ENCODE measurements at places on chromosomes 13 and 19.

- no peak for DNase-seq
Measured at GRCh38 chr13:20125783-20126165, 35.1 kb downstream of the GJA3 start.

DNA sequence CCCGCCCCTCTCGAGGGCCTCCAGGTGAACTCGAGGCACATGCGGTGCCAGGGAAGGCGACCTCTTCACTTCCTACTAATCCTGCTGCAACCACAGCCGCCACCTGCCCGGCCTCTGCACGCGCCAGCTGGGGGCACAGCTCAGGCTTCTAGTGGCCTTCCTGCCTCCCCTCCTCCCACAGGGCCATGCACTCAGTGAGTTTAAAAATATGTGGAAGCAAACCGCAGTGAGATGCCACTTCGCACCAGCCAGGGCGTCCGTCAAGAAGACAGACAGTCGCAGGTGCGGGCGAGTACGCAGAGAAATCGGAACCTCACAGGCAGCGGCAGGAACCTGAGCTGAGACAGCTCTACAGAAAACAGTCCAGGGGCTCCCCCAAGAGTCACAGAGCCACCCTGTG lies 10.4 kb downstream of the LMNB2 start:
- DNase-seq = no peak

GRCh38 chr13:53783471-53783870 lies 754.9 kb downstream of the OLFM4 start:
- no peak for DNase-seq

DNA sequence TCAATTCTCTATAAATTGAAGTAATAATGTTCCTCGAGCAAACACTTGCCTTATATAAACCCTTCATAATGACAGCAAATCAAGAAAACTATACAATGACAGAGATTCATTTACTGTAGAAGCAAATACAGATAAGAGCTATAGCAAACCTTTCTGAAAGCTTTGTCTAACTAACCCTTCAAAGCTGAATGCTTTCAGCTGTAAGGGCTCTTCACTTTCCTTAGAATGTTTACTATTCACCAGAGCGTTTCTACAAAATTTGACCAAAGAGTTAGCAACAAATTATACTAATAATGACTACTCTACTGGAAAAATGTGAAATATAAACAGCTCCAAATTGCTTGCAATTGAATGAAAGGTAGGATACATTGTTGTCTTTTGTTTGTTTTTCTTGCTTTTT lies 218.1 kb downstream of the SLITRK5 start:
- DNase-seq = no peak

DNA sequence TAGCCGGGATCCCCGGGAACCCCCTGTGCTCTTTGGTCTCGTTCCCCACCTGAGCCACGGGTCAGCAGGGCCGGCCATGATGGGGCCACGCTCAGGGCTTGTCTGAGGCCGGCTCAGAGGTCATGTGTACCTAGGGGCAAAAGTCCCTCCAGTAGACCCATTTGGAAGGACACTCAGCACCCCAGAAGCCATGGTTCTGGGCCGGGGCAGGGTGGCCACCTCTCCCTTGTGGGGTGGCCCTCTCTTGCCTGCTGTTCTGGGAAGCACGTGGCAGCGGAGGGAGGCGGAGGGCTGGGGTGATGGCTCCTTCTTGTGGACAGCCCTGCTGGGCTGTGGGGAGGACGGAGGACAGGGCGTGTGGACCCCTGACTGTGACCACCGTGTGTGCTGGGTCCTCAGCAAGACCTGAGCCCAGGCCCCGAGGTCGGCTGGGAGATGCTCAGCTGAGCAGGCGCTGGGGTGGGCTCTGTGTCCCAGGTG lies 6.4 kb upstream of the PEAK3 start:
- no peak for DNase-seq

DNA sequence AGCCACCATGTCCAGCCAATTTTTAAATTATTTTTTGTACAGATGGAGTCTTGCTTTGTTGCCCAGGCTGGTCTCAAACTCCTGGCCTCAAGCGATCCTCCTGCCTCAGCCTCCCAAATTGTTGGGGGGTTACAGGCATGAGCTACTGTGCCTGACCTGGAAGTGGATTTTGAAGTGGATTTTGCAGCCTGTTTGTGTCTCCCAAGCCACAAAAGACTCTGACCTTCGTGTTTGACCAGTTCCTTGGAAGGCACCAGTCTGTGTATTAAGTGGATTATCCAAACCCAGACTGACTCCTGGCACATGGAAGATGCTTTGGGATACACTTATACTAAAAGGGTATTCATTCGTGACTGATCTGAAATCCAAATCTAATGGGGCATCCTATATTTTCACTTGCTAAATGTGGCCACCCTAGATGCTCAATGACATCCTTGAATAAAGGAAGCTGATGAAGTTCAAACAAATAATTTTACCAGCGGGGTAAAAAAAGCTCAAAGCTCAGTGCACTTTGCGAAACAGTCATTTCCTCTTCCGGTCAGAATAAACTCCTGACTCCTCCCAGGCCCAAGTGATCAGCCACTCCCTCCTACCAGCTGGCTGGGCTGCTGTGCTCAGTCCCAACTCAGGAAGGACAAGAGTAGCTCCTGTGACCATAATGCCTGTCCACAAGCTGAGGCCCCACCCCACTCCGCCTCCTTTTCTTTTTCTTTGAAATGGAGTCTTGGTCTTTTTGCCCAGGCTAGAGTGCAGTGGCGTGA lies 32.6 kb upstream of the GATAD2A start:
- no peak for DNase-seq

DNA sequence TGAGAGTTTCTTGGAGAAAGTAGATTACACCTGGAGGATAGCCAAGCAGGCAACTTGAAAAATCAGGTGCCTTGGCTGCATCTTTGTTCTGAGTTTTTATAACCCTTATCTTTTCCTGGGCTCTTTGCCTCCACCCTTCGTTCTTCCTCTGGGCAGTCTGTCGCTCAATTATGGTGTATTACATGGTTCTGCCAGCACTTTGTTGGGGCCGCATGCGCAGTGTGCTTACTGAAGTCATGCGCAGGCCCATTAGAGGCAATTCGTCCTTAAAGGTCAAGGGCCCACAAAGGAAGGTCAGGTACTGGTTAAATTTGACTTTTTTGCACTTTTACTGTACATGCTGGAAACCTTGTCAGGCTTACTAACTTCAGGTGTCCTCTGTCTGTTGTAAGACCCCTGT lies 761.9 kb upstream of the SLITRK5 start:
- DNase-seq = no peak

DNA sequence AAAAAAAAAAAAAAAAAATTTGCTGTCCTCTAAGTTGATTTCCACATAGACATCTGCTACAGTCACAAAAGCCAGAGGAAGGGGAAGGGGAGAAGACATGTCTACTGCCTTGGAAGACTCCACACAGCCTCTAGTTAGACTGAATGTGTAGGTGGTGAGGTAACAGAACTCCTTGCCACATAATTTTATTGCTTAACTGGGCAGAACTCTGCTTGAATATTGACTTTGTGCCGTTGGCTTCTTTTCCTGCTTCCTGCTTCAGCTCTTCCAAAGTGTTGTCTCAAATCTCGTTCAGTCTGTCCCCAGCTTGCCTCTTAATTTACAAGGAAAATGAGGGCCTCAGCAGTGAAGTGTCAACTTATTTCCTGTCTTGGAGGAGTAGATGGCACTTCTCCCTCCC lies 37.1 kb downstream of the ESD start:
- no peak for DNase-seq

- no peak for DNase-seq
Measured at GRCh38 chr19:57978586-57979289, 4.4 kb upstream of the C19orf18 start.

GRCh38 chr19:7705387-7706187 lies 3.7 kb upstream of the FCER2 start:
- peak; percentile 60 for DNase-seq

DNA sequence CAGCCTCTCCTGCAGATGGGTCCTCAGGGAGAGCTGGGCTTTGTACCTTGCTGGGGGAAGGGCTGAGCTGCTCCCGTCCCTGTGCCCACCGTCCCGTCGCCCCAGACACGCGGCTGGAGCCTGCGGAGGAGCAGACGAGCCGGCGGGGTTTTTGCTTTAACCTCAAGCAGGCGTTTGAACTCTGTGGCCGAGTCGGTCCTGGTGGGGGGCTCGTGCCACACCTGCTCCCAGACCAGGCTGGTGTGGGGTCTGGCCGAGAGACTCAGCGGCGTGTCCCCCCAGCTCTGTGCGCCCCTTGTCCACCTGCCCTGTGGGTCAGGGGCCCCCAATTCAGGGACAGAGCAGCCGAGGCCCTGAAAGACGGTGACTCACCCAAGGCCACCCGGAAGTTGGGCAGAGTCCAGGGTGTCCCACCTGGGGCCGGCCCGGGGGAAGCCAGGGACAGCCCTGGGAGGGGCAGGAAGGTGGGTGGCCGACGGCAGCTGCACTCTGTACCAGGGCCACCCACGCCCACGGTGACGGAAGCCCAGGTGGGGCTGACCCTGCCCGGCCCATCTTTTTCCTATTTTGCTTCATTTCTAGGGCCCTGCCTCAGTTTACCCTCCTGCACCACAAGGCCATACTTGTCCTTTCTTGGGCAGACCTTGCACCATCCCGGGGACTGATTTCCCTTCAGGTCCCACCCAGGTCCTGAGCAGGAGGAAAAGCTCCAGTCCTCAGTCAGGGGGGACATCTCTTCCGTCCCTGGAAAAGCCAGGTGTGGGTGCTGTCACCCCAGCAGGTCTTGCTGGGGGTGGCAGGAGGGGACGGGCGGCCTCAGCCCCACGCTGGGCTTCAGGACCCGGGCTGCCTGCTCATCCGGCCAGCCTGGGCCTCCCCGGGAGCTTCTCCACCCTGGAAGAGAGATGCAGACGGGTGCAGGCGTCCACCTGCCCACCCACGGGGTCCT lies 5.3 kb downstream of the EFNA2 start:
- no peak for DNase-seq

- DNase-seq = no peak
Measured at GRCh38 chr13:43546251-43546650, 240.5 kb downstream of the ENOX1 start.

DNA sequence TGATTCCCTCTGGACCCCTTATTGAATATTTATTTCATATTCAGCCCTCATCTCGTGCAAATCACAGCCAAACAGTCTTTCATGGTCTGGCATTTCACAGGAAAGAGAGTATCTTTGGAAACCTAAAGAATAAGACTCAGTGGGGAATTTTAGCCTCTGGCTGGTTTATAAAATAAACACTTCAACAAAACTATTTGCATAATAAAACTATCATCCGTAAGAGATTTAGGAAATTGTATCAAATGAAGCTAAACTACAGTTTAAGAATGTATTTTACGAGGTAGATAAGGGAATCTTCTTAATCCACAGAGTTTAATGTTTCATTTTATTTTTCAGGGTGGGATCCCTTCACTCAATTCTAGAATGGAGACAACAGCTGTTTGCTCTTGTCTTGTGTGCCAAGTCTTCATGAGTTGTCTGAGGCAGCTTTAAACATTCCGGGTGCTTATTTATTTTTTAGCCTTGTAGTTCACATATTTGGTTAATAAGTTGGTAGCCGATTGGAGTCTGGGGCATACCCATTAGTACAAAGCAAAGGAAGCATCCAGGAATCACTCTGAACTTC lies 634.4 kb upstream of the KLF12 start:
- DNase-seq = no peak

DNA sequence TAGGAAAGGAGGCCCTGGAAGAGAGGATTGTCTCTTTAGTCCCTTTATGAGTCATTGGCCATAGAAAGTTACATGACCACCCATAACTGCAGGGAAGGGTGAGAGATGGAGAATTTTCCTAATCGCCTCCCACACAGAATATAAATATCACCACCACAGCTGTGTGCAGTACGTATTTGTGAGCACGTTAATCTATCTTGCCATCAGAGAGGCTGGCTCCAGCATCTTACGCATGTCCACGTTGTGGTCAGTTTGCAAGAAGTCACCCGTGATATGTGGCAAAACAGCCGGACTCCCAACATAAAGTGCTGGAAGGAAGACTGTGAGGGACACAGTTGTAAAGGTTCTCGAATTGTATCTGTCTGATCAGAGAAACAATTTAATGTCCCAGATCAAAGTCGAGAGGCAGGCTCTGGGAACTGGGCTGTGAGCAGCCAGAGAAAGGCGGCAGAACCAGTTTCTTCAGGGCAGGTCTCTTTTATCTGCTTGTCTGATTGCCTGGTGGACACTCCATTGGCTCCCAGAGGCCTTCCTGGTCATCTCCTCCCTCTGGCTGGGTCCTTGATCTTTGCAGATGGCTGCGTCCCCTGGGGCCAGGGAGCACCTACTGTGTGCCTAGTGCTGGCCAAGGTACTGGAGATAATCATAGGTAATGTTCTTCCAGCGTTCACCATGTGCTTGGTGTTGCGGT lies 74.9 kb downstream of the SIPA1L3 start:
- DNase-seq = no peak

DNA sequence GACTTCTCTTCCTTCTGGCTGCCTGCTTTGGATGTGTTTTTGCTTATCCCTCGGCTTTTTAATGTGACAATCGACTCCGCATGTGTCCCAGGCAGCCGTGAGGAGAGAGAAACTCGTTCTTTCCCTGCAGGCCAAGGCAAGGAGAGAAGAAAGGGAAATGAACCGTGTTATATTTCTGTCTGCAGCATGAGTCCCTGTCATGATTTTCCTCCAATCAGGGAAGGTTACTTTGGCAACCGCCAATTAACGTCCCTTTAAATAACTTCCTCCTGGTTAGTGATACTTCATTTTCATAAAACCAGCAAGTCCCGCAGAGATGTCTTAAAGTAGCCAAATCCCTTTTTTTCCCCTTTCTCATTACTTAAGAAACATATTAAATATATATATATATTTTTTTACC lies 42.6 kb downstream of the RFC3 start:
- DNase-seq = no peak

DNA sequence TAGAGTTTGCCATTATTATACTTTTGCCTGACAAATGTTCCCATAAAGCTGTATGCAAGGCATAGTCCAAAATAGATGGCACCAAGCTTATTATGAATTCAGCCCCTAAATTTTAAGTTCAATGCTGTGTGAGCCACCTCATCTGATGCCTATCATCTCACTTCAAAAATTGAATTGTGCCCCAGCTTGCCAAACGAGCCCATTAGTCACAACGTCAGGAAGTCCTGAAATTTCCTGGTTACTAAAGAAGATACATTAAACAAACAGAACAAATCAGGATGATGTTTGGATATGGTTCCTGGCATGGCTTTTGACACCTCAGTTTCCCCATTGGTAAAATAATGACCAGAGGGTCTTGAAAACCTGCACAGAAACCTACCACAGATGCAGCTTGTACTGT lies 147.5 kb upstream of the SOX21 start:
- no peak for DNase-seq

DNA sequence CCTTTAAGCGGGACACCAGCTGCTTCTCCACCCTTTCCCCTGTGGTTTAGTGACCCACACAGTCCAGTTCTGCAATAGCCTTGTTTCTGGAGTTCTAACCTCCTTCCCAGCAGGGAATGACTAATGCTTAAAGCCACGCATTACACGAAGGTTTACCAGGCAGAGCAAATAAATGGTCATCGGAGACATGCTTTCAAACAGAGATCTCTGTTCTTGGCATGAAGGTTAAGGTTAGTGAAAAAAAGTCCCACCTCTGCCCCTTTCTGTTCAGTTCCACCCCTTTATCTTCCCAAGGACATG lies 25.3 kb upstream of the MEDAG start:
- no peak for DNase-seq

- no peak for DNase-seq
Measured at GRCh38 chr13:77040835-77041234, 13.9 kb upstream of the FBXL3 start.
